Retinal pigment epithelial cell (primary cell): ENCODE measurements at places on chromosomes 16 and 17.
A peak's percentile ranks its signal among the peaks of the same experiment; 100 is the strongest.

DNA sequence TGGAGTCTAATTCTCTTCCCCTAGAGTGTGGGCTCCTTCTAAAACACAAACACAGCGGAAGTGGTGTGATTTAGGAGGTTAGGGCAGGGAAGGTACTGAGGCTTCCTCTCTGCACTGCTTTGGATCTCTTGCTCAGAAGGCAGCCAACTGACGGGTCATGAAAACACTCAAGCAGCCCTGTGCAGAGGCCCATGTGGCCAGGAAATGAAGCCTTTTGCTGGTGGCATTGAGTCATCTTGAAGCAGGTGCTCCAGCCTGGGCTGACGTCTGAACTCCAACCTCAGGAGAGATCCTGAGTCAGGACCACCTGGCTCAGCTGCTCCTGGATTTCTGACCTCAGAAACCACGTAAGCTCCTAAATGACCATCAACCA lies 72.9 kb downstream of the MRM1 start:
- DNase-seq: no peak

GRCh38 chr16:11681976-11682654 lies 13.9 kb downstream of the SNN start:
- no peak for DNase-seq

DNA sequence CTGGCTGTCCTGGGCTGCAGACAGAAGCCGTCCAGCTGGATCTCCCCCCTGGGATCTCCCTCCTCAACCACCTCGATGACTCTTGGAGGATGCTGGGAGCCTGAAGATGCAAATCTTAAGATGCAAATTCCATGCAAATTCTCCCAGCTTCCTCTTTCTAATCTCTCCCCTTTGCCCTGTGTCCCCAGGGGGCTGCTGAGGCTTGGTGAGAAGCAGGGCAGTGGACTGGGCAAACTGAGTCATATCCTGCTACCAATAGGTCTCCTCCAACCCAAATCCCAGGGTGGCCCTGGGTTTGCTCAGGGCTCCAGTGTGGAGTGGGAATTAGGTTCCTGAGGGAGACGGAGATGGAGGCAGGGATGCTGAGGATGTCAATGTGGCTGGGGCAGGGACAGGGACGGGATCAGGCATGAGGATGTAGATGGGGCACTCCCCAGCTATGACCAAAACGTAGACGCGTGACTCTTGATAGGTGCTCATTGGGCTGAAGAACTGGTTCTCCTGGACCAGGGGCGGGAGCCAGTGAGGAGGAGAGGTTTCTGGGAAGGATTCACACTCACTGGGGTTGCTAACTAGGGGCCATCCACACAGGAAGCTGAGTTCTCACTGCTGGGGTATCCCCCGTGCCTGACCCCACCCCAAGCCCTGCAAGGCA lies 3.6 kb upstream of the ALOX12B start:
- DNase-seq: no peak

GRCh38 chr17:7997186-7997585 lies 5.2 kb upstream of the GUCY2D start:
- no peak for DNase-seq

DNA sequence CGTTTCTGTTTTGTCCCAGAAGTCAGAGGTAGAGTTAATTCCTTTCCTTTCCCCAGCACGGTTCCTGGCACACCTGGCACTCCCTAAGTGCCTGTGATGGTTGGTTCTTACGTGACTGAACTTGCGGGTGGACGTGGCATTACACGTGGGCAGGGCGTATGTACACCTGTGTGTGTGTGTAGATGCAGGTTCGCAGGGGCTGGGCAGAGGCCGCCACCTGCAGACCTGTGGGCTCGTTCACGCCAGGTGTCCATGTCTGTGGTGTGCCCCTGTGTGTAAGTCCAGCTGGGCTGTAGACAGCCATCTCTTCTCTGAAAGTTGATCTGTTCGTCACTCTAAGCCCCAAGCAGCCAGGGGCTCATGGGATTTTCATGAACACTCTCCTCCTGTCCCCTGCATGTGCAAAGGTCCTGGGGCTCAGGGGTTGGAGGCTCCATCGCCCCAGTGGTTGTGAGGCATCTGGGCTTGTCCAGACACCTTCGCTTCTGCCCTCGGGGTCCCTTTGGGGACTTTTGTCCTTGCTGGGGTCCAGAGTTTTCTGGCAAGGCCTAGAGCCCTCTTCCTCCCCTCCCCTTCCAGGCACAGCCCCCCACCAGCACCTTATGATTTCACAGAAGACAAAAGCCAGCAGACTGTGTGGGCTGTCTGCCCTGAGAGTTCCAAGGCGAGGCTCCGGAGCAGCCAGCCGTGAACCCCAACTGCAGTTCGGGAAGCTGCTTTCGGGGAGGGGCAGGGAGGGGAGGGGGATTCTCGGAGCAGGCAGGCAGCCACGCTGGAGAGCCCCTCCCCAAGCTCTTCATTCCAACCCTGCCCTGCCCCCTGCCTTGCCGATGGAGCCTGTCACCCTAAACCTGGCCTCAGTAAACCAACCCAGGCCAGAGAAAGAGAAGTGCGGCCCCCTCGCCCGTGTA lies 5.4 kb upstream of the FSCN2 start:
- no peak for DNase-seq

GRCh38 chr17:29073520-29073919 lies 30.6 kb downstream of the PIPOX start:
- no peak for DNase-seq

DNA sequence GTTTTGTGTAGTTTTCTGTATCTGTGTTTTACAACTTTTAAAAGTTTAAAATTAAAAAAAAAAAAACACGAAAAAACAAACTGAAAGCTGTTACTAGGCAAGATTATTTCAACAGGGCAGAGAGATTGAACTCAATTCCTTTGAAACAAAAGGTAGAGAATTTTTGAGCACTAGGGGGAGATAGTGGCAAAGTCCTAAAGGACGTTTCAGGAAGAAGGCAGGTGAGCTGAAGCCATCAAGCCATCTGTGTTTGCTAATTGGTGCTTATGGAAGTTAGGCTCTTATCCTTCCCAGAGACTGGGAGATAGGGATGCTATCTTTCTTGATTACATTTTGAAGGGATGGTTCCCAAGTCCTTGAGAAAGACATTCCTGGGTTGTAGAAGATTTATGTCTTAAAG lies 70.6 kb upstream of the CLEC3A start:
- no peak for DNase-seq

- peak; percentile 99 for DNase-seq
Measured at GRCh38 chr16:21300309-21301167, 22.4 kb upstream of the CRYM start.

DNA sequence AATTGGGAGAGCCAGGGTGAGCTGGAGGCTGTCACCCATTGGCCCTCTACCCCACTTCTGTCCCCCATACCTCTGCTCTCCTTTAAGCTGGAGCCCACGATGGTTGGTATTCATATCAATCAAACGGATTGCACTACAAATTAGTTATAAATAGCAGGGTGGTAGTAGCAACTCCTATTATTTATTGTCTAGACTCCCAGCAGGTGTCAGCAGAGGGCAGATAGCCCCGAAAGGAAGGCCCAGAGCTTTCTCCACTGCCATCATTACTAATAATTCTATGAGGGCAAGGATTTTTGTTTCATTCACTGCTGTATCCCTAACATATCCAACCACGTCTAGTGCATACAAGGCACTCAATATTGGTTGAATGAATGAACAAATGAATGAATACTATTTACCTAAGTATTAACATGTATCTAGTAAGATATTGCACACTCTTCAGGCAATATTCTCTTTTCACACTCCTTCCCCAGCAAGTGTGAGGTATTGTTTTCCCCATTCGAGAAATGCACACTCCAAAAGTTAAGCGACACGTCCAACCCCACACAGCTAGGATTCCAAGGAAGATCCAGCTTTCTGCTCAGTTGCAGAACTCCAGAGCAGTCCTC lies 6.3 kb downstream of the C17orf50 start:
- no peak for DNase-seq

- peak; percentile 2 for DNase-seq
Measured at GRCh38 chr17:43766413-43767052, 7.9 kb upstream of the SOST start.

DNA sequence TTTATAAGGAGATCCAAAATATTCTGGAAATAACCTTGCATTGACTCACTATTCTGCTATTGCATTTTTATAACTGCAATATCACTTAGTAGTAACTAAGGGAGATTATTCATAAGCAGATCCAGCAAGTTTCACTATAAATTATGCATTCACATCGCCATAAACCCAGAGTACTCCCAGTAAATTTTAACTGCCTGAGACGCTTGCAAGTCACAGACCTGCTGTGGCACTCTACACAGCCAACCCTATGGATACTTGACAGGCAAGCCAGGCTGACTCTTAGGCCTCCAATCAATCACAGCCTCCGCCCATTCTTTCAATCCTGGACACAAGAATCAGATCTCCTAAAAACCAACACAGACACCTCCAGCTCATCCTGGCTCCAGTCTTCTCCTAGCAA lies 28.2 kb downstream of the USP31 start:
- no peak for DNase-seq

DNA sequence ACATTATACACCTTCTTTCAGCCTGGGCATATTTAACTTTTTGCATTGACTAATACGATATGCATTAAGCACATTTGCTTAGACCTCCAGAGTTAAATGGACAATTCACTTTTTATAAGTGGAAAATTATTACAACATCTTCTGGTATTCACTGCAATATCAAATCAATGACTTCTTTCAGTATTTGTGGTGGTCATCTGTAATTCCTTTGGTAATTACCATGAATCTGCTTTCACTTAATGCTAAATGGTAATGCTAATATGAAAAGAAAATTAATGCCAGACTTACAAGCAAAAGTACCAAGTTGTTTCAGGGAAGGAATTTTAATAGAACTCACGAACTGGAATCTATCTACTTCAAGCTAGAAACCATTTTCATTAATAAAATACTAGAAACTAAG lies 6.4 kb downstream of the GPATCH8 start:
- no peak for DNase-seq

DNA sequence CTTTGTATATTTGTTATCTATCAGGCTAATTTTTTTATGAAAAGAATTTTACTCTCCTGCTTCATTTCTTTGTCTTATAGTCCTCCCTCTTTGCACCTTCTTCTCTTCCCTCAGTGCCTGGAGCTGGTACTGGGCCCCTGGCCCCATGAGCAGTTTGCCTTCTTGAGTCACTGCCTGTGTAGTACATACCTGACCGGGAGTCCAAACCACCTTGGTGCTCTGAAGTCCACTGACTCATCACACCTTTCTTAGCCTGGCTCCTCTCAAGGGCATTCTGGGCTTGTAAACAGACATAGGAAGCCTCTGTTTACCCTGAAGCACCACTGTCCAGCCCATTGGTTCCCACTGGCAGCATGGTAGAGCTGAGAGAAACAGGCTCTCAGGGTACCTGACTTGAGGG lies 11.0 kb upstream of the TACO1 start:
- no peak for DNase-seq

GRCh38 chr17:72376526-72377345 lies 255.9 kb downstream of the SOX9 start:
- DNase-seq: no peak
